ENCODE measurements at places on chromosomes 6 and 20.

GRCh38 chr6:96194675-96195074, 178.9 kb downstream of the FUT9 start:
- no peaks in the 10 kb centered on the region for H3K36me3 ChIP-seq
- H3K4me1 ChIP-seq = no peaks in the 10 kb centered on the region
- H3K4me3 ChIP-seq = no peak overlapping the region
- H3K27ac ChIP-seq = no peak overlapping the region

- H3K4me3 ChIP-seq = no peak overlapping the region
- H3K27ac ChIP-seq = no peak overlapping the region
- no peaks in the 10 kb centered on the region for H3K27me3 ChIP-seq
Measured at GRCh38 chr6:12735786-12736185, 19.2 kb downstream of the PHACTR1 start.

- no peak overlapping the region for H3K27ac ChIP-seq
- no peaks in the 10 kb centered on the region for H3K4me1 ChIP-seq
- no peaks in the 10 kb centered on the region for H3K27me3 ChIP-seq
Measured at GRCh38 chr6:33993091-33993490, 152.8 kb downstream of the GRM4 start.

GRCh38 chr6:17015144-17015543, 86.7 kb upstream of the STMND1 start:
- H3K4me1 ChIP-seq = peaks cover 2% of the 10 kb centered on the region
- no peaks in the 10 kb centered on the region for H3K36me3 ChIP-seq
- H3K27ac ChIP-seq = no peak overlapping the region
- no peaks in the 10 kb centered on the region for H3K27me3 ChIP-seq
- no peak overlapping the region for H3K4me3 ChIP-seq

DNA sequence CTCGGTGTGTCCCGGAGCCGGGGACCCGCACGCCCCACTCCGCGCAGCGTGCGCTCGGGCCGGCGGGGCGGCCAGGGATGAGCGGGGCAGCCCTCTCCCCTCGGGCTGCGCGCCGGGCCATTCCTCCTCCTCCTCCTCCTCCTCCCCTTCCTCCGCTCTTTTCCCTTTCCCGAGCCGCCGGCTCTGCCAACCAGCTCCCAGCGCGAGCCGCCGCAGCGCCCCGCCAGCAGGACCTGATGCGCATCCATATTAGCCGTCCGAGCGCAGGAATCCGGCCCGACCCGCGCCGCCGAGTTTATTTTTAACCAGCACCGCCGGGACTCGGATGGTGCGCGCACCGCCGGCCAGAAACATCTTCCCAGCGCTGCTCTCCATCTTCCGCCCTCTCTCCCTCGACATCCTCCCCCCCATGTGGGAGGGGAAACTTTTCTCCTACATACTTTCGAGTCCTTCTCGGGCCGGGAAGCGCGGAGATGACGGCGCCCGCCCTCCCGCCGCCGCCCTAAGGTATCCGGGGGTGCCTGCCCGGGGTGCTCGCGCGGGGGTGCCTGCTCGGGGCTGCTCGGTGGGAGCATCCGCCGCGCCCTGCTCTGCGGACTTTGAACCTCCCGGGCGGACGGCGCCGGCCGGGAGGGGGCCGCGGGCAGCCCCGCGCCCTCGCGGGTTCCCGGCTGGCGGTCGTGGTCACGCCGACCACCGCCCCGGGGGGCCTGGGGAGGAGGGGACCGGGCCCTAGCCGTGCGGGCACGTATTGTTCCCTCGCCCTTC, 619 bp downstream of the RREB1 start:
- no peak overlapping the region for H3K27ac ChIP-seq
- DNase-seq = peak; percentile 35
- H3K27me3 ChIP-seq = no peaks in the 10 kb centered on the region
- H3K36me3 ChIP-seq = no peaks in the 10 kb centered on the region
- H3K4me3 ChIP-seq = peak overlapping the region; percentile 100

DNA sequence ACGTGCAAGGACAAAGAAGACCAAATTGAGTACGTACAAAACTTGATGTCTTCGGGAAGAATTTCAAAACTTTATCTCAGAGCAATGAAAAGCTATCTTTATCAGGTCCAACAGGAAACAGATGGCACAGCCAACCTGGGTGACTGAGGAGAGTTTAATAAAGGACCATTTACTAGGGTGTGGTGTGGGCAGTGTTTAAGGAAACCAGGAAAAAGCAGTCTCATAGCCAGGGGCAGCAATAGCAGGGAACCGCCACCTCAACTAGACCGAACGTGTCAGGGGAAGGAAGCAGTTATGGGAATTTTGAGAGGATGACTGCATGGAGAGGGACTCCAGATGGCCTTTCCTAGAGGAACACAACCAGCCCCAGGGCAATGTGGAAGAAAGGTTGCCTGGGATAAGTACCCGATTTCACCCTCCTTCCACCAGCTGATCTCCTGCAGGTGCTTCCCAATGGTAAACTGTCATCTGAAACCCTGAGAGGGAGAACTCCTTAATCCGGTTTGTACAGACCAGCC, 15.2 kb upstream of the TAAR5 start:
- DNase-seq = no peak
- no peak overlapping the region for H3K4me3 ChIP-seq
- H3K27ac ChIP-seq = no peak overlapping the region
- H3K4me1 ChIP-seq = peaks cover 9% of the 10 kb centered on the region
- no peaks in the 10 kb centered on the region for H3K27me3 ChIP-seq

DNA sequence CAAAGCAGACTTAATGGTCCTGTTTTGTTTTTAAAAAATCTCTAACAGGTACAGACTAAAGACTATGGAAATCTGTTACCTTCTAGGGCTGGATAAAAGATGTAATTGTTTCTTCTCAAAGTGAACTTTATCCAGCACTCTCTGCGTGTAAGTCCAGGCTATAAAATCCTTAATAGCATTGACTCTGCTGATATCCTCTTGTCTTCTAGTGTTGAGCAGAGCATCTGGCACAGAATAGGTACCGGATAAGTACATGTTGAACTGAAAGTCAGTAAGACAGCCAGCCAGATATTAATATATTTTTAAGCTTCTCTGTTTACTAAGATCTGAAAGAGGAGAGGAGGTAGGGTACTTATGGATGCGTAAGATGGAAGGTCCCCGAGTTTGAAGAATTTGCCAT, 262.3 kb downstream of the TBC1D7 start:
- no peak for DNase-seq
- H3K4me1 ChIP-seq = peaks cover 2% of the 10 kb centered on the region
- H3K4me3 ChIP-seq = no peak overlapping the region
- no peak overlapping the region for H3K27ac ChIP-seq

- no peak overlapping the region for H3K4me3 ChIP-seq
- H3K36me3 ChIP-seq = no peaks in the 10 kb centered on the region
- H3K27ac ChIP-seq = no peak overlapping the region
- no peaks in the 10 kb centered on the region for H3K27me3 ChIP-seq
Measured at GRCh38 chr6:21752054-21752811, 158.7 kb downstream of the SOX4 start.

GRCh38 chr6:119310486-119311036, 39.0 kb downstream of the MAN1A1 start:
- peak overlapping the region; percentile 66 for H3K27ac ChIP-seq
- peaks cover 21% of the 10 kb centered on the region for H3K4me1 ChIP-seq
- peaks cover 4% of the 10 kb centered on the region for H3K36me3 ChIP-seq
- H3K4me3 ChIP-seq = no peak overlapping the region
- no peaks in the 10 kb centered on the region for H3K27me3 ChIP-seq
- DNase-seq = no peak

DNA sequence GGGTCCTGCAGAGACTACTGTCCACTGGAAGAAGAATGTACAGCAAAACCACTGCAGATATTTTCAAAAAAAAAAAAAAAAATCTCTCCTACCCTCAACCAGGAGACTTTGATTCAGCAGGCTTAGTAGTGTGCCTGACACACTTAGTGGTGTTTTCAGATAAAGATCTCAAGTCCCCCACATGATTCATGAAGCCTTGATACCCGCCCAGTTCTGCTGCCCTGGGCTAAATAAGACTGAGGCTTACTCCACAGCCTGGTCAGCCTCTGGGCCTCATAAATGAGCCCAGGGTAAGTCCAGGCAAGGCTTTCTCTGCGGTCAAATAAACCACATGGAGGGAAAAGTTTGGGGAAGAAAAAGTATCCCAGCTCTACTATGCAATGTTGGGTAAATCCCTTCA, 222.1 kb upstream of the ARID1B start:
- no peaks in the 10 kb centered on the region for H3K36me3 ChIP-seq
- DNase-seq = no peak
- no peak overlapping the region for H3K4me3 ChIP-seq
- no peak overlapping the region for H3K27ac ChIP-seq
- no peaks in the 10 kb centered on the region for H3K4me1 ChIP-seq

GRCh38 chr20:50427719-50428083, 82.5 kb upstream of the PTPN1 start:
- H3K4me3 ChIP-seq = no peak overlapping the region
- no peaks in the 10 kb centered on the region for H3K4me1 ChIP-seq
- H3K36me3 ChIP-seq = no peaks in the 10 kb centered on the region
- no peak for DNase-seq
- no peak overlapping the region for H3K27ac ChIP-seq

DNA sequence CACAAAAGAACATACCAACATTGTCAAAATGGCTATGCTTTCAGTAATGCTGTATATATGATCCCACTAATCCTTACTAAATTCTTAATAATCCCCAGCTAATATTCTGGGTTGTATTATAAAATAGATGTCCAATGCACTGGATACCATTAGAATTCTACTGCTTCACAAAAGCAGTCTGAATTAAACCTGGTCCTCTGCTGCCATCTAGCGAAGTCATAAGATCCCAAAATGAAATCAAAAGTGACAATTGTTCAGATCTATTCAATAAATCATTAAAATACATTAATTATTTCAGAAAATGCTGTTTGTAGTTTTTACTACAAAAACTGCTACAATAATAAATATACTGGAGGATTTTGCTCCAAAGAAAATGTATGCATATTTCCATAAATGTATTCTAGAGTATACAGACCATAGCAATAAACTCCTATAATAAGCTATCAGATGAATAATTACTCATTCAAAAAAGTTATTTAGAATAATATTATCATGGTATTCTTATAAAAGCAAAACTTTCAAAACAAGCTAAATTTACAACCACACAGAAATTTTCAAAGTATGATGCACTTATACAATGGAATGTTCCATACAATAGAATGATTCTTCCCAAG, 92.6 kb downstream of the RNGTT start:
- no peaks in the 10 kb centered on the region for H3K4me1 ChIP-seq
- no peak overlapping the region for H3K27ac ChIP-seq
- H3K36me3 ChIP-seq = peaks cover 2% of the 10 kb centered on the region
- peak; percentile 61 for DNase-seq

GRCh38 chr6:157967486-157967885, 14.2 kb upstream of the SYNJ2 start:
- no peaks in the 10 kb centered on the region for H3K36me3 ChIP-seq
- no peaks in the 10 kb centered on the region for H3K4me1 ChIP-seq
- DNase-seq = no peak
- no peak overlapping the region for H3K27ac ChIP-seq
- H3K27me3 ChIP-seq = no peaks in the 10 kb centered on the region

- H3K4me1 ChIP-seq = peaks cover 26% of the 10 kb centered on the region
- no peak for DNase-seq
- H3K4me3 ChIP-seq = no peak overlapping the region
- H3K27me3 ChIP-seq = peaks cover 88% of the 10 kb centered on the region
- H3K36me3 ChIP-seq = no peaks in the 10 kb centered on the region
- no peak overlapping the region for H3K27ac ChIP-seq
Measured at GRCh38 chr20:21101932-21102575, 4.1 kb downstream of the LINC00237 start.

DNA sequence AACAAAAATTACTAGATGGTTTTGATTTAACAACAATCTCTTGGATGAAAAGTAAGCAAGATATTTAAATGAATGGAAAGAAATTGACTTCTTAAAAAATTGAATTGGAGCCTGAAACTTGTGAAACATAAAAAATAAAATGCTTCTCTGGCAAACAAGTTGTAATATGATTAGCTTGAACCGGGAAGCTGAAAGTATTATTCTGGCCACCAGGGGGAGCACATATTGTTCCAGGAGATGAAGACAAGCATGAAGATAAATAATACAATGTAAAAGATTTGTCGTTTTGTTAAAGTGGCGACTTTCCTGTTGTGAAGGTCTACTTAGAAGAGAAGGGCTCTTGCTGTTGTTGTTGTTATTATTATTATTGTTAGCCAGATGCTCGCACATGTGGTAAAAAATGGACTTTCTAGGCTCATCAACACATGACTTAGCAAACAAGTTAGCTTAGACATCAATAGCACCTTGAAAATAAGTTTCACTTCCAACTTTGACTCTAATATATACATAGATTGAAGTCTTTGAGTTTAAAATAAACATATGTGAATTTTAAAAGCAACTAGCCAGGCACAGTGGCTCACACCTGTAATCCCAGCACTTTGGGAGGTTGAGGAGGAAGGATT, 14.2 kb downstream of the PAX1 start:
- H3K27ac ChIP-seq = no peak overlapping the region
- DNase-seq = no peak
- no peak overlapping the region for H3K4me3 ChIP-seq
- H3K36me3 ChIP-seq = no peaks in the 10 kb centered on the region

GRCh38 chr6:143549221-143549948, 37.9 kb upstream of the FUCA2 start:
- no peak overlapping the region for H3K27ac ChIP-seq
- H3K4me1 ChIP-seq = no peaks in the 10 kb centered on the region
- H3K27me3 ChIP-seq = no peaks in the 10 kb centered on the region
- H3K36me3 ChIP-seq = no peaks in the 10 kb centered on the region
- no peak overlapping the region for H3K4me3 ChIP-seq

GRCh38 chr6:4318321-4318720, 182.9 kb upstream of the ECI2 start:
- no peaks in the 10 kb centered on the region for H3K27me3 ChIP-seq
- H3K4me1 ChIP-seq = peaks cover 2% of the 10 kb centered on the region
- no peak overlapping the region for H3K4me3 ChIP-seq
- no peak for DNase-seq

DNA sequence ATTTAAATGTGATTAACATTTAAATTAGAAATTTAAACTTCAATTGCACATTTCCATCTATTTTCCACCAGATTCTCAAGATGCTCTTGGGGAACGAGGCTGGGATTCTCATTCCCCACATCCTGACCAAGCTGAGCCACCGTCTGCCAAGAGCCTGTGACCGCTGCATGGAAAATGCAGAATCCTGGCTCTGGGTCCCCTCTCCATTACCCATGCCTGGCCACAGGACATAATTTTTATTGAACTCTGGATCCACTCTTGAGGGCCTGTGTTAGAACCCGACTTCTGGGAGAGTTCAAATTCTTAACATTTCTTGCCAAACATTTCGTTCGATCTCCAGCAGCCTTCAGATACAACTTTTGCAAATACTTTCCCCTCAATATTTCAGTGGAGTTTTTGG, 201.6 kb upstream of the SNX9 start:
- no peaks in the 10 kb centered on the region for H3K36me3 ChIP-seq
- H3K4me3 ChIP-seq = no peak overlapping the region
- H3K4me1 ChIP-seq = peaks cover 22% of the 10 kb centered on the region

All from neuronal stem cell (in vitro differentiated cells).